ENCODE measurements at places on chromosomes 12 and 14.
A peak's percentile ranks its signal among the peaks of the same experiment; 100 is the strongest.

GRCh38 chr12:6613776-6614512 is 6.8 kb upstream of the CHD4 start:
- peak; percentile 55 for DNase-seq

DNA sequence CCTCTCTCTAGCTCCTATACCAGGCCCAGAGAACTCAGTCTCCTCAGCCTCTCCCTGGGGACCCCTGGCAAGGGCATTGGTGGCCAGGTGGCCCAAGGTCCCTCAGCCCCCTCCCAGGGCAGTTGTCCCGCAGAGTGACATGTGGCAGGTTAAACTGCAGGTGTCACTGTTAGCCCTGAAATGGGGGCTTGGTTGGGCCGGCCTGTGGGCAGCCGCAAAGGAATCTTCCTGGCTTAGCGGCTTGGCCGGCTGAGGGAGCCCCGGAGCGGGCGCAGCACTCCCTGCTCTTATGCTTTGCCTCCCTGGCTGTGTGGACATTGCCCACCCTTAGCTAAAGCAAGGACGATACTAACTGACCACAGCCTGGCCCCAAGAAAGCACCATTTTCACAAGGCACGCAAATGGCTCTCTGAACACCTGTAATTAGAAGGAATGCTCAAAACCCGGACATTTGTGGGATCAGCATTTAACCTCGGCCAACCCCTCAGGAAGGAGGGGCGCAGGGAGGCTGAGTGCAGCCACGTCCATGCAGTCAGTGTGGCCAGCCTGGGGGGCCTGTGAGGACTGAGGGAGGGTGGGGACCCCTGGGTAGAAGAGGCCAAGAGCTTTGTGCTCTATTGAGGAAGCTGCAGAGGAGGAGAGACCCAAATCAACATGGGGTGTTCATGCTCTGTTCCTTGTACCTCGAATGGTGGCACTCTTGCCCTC is 82.2 kb downstream of the PAPOLA start:
- DNase-seq, result no peak

DNA sequence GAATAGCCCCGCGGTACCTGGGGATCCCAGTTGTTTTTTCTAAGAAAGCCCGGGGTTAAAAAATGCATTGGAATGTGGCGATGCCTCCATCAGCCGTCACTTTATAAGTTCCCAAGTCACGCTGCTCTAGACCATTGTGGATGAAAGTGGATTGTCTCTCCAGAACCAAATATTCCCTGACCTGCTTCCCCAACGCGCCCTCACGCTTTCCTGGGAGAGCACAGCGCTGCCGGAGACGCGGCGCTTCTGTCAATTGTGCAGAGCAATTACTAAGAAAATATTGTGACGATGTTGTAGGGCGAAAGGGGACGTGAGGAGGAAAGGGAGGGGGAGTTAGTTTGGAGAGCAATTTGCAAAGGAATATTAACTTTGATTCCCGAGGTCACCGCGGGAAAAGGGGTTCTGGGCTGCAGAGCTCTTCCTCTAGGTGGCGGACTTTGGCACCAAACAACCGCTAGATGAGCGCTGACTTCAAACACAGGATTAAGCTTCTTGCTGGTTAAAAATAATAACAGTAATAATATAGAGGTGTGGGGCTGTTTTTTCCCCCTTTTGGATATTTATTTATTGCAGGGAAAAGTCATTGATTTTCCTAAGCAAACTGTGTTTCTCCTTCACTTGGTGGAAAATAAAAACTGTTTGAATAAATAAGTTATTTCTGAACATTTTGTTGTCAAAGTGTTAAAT is 9.6 kb upstream of the FOXG1 start:
- DNase-seq, result no peak

DNA sequence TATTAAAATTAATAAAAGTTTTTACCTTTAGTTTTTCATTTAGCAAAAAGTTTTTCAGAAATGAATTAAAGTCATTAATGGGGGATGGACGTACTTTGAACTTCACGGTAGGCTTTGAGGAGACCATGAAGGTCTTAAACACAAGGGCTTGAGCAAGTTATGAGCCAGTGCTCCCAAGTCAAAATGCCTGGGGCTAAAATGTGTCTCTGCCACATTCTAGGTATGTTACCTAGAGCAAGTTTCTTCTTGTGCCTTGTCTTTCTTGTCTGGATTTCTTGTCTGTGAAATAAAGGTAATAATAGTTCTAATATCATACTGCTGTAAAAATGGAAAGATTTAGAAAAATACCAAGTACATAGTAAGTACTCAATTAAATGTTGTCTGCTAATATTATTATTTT is 132.7 kb upstream of the USP15 start:
- no peak for DNase-seq

DNA sequence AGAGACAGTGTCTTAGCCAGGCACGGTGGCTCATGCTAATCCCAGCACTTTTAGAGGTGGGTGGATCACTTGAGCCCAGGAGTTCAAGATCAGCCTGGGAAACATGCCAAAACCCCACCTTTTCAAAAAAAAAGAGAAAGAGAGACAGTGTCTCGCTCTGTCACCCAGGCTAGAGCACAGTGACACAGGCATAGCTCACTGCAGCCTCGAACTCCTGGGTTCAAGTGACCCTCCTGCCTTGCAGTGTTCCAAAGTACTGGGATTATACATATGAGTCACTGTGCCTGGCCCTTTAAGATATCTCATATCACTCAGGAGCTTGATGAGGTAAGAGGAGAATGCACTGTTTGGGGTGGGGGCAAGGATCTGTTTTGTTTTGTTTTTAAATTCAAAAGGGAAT is 48.1 kb upstream of the LTBP2 start:
- DNase-seq, result peak; percentile 71

- DNase-seq, result no peak
These were observed 51.6 kb upstream of the VRK1 start for GRCh38 chr14:96745500-96746051.

- no peak for DNase-seq
These were observed 93.2 kb downstream of the TMTC3 start for GRCh38 chr12:88235183-88235833.

DNA sequence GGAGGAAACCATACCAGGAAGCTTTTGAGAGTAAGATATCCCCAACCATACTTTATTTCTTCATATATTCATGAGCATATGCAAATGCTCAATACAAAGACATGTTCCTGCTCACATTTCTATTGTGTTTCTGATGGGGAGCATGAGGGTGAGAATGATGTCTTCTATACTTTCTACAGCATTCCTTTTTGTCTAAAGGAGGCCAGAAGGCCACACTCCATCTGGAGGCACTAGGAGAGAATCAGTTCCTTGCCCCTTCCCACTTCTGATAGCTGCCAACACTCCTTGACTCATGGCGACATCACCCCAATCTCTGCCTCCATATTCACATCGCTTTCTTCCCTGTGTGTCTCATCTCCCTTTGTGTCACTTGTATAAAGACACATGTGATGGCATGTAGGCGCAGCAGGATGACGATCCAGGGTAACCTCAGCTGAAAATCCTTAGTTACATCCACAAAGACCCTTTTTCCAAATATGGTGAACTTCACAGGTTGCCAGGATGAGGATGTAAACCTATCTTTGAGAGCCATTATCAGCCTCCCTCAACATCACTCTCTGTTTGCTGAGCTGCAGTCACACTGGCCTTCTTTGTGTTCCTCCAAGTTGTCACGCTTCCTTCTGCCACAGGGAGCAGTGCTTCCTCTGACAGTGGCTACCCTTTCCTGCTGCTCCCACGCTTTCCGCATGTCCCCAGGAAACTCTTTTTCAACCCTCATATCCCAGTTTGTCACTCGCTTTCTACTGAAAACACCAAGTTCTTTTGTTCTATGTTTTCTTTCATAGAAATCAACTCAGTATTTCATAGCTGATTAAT is 96.9 kb downstream of the STXBP6 start:
- no peak for DNase-seq

GRCh38 chr14:104442107-104442551 is 137.4 kb upstream of the C14orf180 start:
- no peak for DNase-seq

DNA sequence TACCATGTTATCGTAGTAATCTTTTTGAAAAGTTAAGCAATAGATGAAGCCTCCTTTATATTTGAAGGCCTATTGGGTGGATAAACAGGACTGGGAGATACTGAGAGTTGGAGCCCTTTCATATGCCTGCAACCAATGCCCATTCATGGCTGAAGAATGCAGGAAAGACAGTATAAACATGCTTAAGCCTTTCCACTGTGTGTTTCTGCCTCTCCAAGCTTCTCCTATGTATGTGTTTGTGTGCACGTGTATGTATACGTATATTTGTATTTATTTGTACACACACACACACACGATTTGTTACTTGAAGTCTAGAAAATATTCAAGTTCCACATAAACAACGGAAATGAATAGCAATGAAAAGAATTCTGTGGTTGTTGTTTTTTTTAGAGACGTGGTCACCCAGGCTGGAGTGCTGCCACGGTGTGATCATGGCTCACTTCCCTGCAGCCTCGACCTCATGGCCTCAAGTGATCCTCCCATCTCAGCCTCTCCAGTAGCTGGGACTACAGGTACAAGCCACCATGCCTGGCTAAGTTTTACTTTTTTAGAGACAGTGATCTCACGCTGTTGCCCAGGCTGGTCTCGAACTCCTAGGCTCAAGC is 1453.5 kb downstream of the AACS start:
- no peak for DNase-seq

GRCh38 chr14:54435500-54435981 is 5.6 kb downstream of the CNIH1 start:
- peak; percentile 51 for DNase-seq

GRCh38 chr12:5710260-5710878 is 234.7 kb downstream of the ANO2 start:
- DNase-seq, result no peak

DNA sequence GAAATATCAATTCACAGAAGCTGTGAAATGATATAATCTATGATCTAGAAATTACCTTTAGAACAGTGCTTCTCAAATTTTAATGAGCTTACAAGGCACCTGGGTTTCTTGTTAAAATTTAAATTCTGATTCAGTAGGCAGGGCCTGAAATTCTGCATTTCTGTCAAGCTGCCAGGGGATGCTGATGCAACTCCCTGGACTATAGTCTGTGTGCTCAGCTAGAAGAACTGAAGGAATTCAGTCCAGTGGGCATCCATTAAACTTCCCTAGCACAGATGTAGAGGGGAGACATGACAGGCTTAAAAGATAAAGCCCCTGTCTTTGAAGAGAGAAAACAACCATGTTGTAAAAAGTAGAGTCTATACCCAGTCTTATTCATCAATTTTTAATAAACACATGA is 441.8 kb downstream of the TMTC2 start:
- no peak for DNase-seq

DNA sequence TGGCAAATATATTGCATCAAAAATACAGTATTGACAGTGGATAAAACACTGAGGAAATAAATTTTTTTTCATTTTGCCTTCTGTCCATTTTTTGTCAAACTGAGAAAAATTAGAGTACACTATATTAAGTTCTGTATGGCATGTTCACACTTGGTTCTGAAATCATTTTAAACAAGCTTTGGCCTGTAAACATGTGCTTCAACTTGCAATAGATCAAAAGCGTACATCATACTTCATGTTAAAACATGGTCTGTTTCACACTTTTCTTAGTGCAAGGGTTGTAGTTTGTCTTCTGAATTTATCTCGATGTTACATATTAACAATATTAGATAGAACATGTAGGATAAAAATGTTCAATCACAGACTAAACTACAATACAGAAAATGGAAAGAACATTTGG is 208.0 kb downstream of the PCNX1 start:
- DNase-seq, result no peak

GRCh38 chr14:67541448-67542387 is 8.6 kb downstream of the PLEKHH1 start:
- DNase-seq, result no peak

GRCh38 chr12:108693751-108694150 is 37.6 kb downstream of the CORO1C start:
- peak; percentile 37 for DNase-seq

DNA sequence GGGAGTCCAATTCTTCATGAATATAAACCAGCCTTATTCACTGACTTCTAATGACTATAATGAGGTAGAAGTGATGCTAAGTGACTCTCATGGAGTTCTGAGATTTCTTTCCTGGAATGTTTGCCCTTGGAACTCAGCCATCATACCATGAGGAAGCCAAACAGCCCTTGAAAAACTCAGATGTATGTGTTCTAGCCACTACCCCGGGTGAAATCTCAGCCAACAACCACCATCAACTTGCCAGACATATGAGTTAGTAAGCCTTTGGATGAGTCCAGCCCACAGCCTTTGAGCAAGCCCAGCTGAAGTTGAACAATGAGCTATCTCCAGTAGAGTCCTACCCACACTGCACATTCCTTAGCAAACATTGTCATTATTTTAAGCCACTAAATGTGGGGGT is 149.5 kb downstream of the SLC6A15 start:
- DNase-seq, result no peak

- peak; percentile 14 for DNase-seq
These were observed 24.0 kb downstream of the KLRK1 start for GRCh38 chr12:10365696-10366405.

DNA sequence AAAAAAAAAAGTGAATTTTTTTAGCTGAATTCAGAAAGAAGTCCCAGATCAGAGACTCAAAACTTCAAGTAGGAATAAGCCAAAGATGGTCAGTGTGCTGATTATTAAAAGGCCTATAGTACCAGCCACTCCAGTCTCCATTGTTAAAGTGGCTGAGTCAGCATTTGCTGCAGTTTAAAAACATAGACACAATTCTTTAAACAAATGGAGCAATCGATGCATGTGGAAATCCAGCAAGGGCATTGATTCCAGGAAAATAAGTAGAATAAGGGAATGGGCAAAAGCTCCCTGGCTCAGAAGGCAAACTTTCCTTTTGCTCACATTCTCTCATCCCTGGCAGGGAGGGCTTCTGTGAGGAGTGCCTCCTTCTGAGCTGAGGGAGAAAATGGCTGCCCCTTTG is 317.6 kb downstream of the LRIG3 start:
- DNase-seq, result no peak

- DNase-seq, result no peak
These were observed 153.0 kb upstream of the CAND1 start for GRCh38 chr12:67116134-67116533.

- no peak for DNase-seq
These were observed 14.1 kb upstream of the ACSM4 start for GRCh38 chr12:7289743-7290142.

GRCh38 chr12:50047693-50048250 is 9.6 kb upstream of the ASIC1 start:
- no peak for DNase-seq

DNA sequence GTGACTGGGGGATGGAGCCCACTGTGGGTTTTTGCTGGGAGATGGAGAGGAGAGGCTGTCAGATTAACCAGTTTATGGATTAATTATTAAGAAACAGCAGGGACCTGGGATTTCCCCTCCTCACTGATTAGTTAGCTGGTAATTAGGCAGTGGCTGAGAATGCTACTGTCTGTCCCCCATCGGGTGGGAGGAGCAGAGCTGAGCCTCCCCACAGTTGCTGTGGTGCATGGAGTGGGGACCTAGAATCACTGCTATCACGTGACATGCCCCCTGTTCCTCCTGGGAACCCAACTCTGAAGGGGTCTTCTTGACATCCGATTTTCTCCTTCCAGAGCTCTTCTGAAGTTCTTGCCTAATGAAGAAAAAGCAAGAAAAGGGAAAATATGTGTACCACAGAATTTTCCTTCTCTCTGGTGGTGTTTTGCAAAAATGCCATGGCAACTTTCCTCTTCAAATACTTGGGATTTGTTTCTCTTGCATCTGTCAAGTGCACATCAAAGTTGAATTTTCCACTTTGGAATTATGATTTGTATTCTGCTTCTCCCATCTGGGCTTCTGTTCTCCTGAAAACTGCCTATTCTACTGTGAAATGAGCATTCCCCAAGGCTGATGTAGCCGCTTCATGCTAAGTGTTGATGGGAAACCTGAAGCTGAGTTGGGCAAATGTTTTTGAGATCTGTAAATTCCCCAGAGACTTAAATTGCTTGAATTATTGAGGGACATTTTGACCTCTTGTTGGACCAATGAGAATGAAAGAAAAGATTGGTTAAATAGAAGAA is 264.2 kb downstream of the RGS6 start:
- DNase-seq, result no peak

GRCh38 chr14:100873096-100873482 is 30.4 kb downstream of the RTL1 start:
- no peak for DNase-seq
